ENCODE measurements at places on chromosomes 11 and 22.

DNA sequence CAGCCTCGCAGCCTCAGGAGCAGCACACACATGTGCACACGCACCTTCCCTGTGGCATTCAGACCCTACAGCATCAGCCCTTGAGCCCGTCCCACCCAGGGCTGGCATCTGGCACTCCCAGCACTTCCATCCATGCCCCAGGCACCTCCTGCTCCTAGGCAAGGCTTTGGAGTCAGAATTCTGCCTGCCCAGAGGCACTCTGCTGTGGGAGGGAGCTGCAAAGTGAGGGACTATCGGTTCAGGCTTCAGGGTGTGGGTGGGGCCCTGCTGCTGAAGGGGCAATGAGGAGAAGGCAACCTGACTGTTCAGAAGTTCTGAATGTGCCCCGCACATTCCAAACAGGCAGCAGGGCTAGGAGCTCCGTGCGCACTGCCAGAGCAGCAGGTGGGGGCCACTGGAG lies 39.7 kb downstream of the NECTIN1 start:
- no peak for DNase-seq

- DNase-seq: no peak
These were observed 547 bp downstream of the UVRAG start for GRCh38 chr11:75815345-75816168.

DNA sequence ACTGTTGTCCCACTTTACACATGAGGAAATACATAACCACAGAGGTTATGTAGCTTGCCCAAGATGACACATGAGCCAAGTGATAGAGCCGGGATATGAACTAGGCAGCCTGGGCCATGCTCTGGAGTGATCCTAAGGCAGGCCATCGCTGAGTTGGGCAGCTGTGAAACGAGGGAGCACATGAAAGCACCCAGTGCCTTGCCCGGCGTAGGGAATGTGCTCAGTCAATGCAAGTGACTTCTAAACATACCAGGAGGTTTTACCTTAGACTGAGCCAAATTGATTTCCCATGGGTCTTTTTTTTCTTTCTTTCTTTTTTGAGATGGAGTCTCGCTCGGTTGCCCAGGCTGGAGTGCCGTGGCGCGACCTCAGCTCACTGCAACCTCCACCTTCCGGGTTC lies 10.5 kb downstream of the GRIK4 start:
- DNase-seq: no peak

GRCh38 chr11:32562839-32563599 lies 20.6 kb upstream of the EIF3M start:
- no peak for DNase-seq

DNA sequence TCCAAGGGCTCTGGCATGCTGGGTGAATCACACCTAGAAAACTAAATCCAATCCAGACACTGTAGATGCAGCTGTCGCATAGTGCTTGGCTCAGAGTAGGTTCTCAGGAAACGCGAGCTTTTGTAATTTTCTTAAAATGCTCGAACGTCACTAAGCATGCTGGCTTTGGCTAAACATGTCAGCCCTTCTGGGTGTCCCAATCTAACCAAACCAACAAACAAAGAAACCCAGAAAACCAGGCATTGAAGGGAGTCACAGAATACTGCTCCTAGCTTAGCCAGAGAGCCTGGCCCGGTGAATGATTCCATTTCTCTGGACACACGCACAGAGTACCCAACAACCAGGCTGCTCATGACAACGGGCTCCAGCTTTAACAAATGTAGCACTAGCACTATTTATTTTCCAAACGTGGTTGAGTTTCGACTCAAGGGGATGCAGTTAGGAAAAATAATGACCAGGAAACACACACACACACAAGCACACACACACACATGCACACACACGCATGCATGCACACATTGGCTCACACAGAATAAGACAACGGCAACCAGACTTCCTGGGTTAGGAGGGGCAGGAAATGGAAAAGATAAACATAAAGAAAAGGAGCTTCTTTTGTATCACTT lies 492.6 kb downstream of the MIAT start:
- no peak for DNase-seq

GRCh38 chr11:109236696-109237095 lies 185.3 kb upstream of the C11orf87 start:
- no peak for DNase-seq

GRCh38 chr22:50600538-50600937 lies at the start of gene MAPK8IP2:
TSS of gene MAPK8IP2 (plus strand) at chr22:50600793. CDS start at chr22:50600819, 26 bp downstream.
- DNase-seq: no peak

DNA sequence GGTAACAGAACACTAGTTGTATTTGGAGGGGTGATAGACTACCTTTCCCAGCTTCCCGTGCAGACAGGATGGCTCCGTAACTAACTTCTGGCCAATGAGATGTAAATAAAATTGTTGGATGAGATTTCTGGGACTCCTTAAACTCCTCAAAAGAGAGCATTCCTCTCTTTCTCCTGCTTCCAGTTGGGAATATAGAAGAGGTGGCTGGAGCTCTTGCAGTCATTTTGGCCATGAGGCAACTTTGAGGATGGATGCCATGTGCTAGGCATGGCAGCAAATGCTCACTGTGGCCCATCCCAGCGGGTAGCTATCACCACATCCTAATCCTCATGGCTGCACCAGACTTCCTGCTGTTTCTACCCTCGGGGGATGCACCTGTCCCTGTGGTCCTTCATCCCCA lies 7.4 kb downstream of the MB start:
- DNase-seq: no peak

DNA sequence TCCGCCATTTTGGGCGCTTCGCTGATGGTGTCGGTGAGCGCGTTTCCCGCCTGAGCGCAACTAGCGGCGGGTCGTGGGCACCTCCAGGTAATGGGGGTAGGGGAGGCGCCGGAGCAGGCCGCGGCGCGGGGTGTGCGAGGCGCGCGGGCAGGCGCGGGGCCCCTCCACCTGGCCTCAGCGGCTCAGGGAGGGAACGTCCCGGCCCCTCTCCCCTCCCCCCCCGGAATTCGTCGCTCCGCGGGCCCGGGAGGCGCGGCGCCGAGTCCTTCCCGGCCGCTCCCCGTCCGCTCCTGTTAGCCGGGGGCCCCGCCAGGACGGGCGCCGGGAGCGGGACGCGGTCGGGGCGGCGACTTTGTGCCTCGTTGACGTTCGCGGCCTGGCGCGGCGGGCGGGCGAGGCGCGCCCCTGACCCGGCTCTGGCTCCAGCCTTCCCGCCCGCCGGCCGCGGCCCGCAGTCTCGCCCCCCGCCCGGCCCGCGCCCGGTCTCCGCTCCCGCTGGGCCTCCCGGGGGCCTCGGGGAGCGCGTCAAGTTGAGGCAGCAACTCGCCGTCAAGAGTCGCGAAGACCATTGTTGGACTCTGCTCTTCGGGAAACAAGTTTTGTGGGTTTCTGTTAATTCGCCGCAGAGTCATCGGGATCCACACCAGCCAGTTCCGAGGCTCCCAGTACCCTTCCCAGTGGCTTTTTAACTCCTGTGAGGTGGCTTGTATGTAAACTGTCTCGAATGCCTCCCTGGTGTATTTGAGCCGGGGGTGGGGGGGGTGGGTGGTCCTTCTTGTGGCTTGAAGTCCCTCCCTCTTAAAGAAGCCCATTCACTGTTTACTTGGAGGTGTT lies at the start of gene PPP6R3:
PPP6R3 (plus strand) TSS at position 12 of the 834 bp plus-strand sequence. CDS start 76,913 bp downstream, outside the sequence.
- DNase-seq: no peak

- DNase-seq: no peak
These were observed 117.5 kb upstream of the NNMT start for GRCh38 chr11:114178656-114179055.

DNA sequence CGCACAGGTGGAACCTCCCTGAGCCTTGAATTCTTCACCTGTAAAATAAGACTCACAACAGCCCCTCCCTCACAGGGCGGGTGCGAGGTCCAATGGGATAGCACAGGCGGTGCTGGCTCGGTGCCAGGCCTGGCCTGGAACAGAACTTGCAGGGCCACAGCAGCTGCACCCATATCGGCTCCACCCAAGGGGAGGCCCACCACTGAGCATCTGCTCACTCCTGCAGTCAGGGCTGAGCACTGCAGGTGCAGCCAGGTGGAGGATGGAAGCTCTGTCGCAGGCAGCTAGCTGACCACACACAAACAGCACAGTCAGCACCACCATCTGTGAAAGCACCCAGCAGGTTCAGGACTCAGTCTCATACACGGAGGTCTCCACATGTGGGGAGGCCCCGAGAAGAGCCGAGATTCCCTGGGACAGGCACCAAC lies 19.6 kb downstream of the VPS37C start:
- DNase-seq: no peak

GRCh38 chr11:61967924-61968757 lies 707 bp upstream of the FTH1 start:
- DNase-seq: peak; percentile 21

DNA sequence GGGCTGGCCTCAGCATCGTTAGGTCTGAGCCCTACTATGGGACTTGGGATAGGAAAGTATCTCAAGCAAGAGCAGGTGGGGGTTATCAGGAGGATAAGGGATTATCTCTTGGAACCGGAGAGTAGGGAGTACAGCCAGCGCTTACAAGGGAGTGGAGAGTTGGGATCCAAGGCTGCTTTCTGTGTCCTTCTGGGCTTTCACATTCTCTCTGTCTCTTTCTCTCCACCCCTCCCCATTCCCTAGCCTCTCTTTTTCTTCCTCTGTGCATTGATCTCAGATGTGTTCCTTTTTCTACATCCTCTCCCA lies 170.2 kb downstream of the BUD13 start:
- no peak for DNase-seq

GRCh38 chr11:1589996-1590395 lies 4.9 kb upstream of the KRTAP5-1 start:
- no peak for DNase-seq

DNA sequence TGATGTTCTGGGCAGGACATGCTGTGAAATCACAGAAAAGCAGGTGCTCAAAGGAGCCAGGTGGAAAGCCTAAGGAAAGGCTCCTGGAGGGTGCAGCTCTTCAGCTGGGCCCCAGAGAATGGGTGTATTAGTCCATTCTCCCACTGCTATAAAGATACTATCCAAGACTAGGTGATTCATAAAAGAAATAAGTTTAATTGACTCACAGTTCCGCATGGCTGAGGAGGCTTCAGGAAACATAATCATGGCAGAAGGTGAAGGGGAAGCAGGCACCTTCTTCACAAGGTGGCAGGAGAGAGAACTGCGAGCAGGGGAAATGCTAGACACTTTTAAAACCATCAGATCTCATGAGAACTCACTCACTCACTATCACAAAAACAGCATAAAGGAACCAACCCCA lies 43.1 kb upstream of the DEUP1 start:
- DNase-seq: no peak

DNA sequence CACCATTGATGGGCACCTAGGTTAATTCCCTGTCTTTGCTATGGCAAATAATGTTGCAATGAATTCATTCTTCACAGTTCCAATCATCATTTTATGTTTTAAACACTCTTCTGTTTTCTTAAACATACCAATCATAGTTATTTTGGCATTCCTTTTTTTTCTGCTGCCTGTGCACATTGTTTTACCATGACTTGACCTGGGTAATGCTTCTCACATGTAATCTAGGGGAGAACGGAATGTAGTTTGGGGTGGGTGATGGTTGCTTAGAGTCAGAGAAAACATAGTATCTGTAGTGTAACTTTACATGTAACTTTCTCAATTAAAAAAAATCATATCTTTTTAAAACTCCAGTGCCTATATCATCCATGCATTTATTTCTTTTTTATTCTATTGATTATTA lies 1945.3 kb upstream of the RAG2 start:
- DNase-seq: no peak

- DNase-seq: peak; percentile 62
These were observed 10.0 kb upstream of the MFRP start for GRCh38 chr11:119356349-119357031.

GRCh38 chr11:101584655-101585054 lies 848 bp upstream of the TRPC6 start:
- no peak for DNase-seq

DNA sequence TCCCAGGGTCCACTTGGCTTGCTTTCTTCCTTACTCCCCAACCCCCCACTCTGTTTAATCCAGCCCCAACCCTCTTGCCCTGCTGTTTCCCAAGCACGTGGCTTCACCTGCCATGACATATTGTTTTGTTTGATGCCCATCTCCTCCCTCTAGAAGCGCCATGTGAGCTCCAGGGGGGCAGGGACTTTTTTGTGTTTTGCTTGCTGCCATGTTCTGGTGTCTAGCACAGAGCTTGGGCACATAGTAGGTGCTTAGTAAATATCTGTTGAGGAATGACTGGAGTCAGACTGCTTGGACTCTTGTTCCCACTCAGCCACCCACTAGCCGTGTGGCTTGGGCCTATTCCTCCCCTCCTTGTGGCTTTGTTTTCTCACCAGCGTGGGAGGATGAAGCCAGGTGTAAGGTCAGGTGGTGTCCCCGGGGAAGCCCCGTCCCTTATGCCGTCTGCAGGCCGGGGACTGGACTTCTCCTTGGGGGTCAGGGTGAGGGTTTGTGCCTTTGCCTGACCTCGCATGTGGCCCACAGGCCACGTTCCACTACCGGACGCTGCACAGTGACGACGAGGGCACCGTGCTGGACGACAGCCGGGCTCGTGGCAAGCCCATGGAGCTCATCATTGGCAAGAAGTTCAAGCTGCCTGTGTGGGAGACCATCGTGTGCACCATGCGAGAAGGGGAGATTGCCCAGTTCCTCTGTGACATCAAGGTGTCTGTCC lies 3.8 kb downstream of the AIP start:
- DNase-seq: no peak

GRCh38 chr22:50305923-50306566 lies 1.4 kb downstream of the PLXNB2 start:
- no peak for DNase-seq

DNA sequence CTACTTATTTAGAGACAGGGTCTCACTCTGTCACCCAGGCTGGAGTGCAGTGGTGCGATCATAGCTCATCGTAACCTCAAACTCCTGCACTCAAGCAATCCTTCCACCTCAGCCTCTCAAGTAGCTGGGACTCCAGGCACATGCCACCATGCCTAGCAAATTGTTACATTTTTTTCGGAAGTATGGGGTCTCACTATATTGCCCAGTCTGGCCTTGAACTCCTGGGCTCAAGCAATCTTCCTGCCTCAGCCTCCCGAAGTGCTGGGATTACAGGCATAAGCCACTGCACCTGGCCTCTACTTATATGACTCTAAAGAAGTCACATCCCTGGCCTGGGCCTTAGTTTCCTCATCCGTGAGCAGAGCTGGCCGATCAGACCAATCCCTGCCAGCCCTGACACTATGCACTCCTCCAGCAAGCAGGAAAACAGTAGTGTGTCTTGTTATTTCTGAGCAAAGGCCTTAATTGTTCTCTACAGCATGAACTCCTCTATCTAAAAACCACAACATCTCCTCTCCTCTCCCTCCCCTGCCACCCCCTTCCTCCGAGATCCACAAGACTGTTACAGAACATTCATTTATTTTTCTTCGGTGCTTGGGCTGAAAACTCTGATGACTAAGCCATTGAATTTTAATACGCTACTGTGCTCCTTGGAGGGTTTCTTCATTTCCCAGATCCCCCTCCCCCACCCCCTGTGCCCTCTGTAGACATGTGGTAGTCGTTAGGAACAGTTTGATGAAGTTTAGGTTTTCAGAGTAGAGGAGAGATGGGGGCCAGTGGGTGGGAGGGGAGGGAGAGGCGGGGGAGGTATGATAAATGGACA lies 91.5 kb downstream of the ABTB2 start:
- no peak for DNase-seq

Measured in CD8-positive, alpha-beta memory T cell (primary cell).